ENCODE measurements at places on chromosomes 11 and 22.
A peak's percentile ranks its signal among the peaks of the same experiment; 100 is the strongest.

DNA sequence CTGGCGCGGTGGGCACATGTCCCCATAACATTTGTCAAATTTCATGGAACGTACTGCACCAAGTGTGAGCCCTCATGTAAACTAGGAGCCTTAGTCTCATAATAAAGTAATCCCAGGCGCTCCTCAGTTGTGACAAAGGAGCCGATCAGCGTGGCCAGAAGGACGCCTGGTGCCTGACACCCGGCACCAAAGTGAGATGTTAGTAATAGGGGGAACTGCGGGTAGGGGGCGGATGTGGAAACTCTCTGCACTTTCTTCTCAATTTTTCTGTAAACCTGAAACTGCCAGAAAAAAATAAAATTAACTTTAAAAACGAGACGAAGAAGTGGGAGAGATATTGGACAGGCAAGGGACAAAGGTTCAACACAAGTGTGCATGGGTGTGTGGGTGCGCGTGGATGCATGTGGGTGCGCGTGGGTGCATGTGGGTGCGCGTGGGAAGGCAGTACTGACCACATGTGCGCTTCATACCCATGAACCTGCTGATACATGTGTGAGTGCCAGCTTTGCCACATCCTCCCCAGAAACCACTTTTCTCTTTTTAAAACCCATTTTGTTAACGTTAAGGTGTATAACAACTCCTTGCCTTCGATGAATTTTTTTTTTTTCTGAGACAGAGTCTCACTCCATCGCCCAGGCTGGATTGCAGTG is 55.4 kb upstream of the LINC01488 start:
- peak; percentile 66 for DNase-seq

GRCh38 chr22:46578251-46578823 is 40.9 kb upstream of the CELSR1 start:
- DNase-seq, result no peak

GRCh38 chr11:18588297-18589252 is at the start of gene UEVLD:
Gene UEVLD, minus strand, starts transcription at chr11:18588734. Its CDS starts 80 bp downstream, at chr11:18588654.
- peak; percentile 81 for DNase-seq

GRCh38 chr11:36356201-36356600 is 60.1 kb downstream of the PRR5L start:
- no peak for DNase-seq

- DNase-seq, result no peak
Measured at GRCh38 chr11:86686531-86686930, 14.1 kb upstream of the ME3 start.

DNA sequence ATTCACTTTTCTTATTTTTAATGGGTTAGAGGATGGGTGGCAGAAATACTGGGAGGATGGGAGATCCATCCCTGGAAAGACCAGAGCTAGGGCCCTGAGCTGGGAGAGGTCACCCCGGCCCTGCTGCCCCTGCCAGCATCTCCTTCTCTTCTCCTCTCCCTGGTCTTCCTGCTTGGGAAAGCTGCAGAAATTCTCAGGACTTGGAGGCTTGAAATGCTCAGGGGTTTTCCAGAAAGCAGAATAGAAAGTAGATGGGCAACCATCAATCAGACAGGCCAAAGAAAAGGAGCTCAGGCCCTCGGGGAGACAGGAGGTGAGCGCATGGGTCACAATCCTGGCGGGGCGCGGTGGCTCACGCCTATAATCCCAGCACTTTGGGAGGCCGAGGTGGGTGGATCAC is 1.5 kb downstream of the APOBEC3H start:
- no peak for DNase-seq

GRCh38 chr22:31081963-31082605 is 966 bp downstream of the SMTN start:
- DNase-seq, result peak; percentile 60

GRCh38 chr22:28918550-28919271 is 35.3 kb downstream of the ZNRF3 start:
- no peak for DNase-seq

DNA sequence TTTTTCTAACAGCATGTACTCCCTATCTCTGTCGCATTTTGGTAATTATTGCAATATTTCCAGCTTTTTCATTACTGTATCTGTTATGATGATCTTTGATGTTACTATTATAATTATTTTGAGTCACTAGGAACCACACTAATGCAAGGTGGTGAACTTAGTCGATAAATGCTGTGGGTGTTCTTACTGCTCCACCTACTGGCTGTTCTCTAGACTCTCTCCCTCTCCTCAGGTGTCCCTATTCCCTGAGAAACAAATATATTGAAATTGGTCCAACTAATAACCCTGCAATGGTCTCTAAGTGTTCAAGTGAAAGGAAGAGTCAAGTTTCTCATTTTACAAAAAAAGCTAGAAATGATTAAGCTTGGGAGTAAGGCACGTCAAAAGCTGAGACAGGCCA is 10.5 kb downstream of the ARL14EP start:
- no peak for DNase-seq

DNA sequence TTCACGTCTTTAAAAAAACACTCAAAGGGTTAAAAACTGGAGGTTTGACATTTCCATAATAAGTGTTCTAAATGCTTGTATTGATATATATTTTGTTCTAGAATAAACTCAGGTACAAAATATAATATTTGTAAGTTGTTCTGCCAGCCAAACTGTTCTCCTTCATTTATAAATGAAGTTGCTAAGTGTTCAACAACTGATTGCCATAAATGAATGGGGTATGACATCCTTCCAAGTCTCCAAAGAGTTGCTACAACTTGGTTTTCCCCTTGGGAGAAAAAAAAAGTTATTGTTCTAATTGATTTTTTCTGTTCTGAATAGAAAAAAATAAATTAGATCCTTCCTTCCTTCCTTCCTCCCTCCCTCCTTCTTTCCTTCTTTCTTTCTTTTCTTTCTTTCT is 65.4 kb upstream of the BLID start:
- DNase-seq, result no peak

DNA sequence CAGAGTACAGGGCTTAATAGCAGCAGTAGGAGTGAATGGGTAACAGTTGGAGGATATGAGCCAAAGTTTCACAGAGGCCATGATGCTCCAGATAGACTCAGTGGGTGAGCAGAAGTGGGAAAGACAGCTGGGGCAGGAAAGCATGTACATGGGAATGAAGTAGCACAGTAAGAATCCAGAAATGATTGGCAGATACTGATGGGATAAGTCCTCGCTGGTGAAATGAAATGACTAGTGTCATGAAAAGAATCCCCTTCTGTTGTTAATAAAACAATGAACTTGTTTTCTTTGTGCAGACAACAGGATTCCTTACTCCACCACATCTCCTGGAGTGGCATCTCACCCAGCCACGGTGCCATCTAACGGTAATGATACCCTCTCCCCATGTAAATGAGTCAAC is 17.4 kb upstream of the PANX1 start:
- no peak for DNase-seq

GRCh38 chr11:116309446-116309845 is 463.3 kb downstream of the BUD13 start:
- DNase-seq, result no peak

GRCh38 chr11:64419818-64420485 is 61.0 kb downstream of the RPS6KA4 start:
- no peak for DNase-seq

DNA sequence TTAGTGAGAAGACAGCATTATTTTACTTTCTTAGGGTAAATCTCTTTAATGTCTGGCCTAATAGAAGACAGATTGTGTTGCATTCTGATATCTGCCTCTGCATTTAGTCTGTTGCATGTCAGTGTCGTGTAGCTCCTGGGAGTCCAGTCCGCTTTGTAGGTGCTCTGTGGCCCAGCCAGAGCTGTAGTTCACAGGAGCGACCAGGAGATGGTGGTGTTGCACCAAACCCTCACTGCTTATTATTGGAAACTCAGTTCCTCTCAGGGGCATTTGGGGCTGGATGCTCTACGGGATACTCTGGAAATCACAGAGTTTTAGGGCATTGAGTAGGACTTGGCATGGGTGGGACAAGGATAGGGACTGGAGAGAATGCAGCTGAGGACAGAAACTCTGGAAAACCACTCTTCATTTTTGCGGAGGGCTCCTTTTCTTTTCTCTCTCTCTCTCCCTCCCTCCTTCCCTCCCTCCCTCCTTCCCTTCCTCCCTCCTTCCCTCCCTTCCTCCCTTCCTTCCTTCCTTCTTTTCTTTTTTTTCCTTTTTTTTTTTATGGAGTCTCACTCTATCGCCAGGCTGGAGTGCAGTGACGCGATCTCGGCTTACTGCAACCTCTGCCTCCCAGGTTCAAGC is 21.7 kb downstream of the MIAT start:
- DNase-seq, result peak; percentile 87

DNA sequence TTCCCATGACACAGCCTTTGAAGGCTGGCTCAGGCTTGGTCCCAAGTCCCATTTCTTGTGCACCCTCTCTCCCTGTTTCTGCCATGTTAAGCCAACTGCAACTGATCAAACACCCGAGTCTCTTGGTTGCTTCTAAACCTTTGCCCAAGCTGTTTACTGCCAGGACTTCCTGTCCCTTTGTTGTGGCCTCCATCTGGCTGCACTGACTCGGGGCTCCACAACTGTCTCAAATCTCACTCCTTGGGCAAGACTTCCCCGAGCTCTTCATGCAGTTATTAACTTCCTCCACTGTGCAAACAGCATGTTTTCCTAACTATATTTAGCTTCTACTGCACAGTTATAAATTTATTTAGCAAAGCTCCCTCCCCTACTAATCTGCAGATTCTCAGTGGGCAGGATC is 4.3 kb downstream of the VPREB1 start:
- DNase-seq, result peak; percentile 14

- DNase-seq, result no peak
Measured at GRCh38 chr11:120180551-120181232, 30.1 kb upstream of the OAF start.

GRCh38 chr22:30344447-30345200 is 12.1 kb downstream of the SF3A1 start:
- DNase-seq, result peak; percentile 86

GRCh38 chr11:67031791-67032561 is 9.0 kb downstream of the SYT12 start:
- no peak for DNase-seq

- DNase-seq, result no peak
Measured at GRCh38 chr11:9109858-9110731, 18.7 kb upstream of the SCUBE2 start.

- no peak for DNase-seq
Measured at GRCh38 chr11:6635082-6635932, 16.1 kb upstream of the TPP1 start.

DNA sequence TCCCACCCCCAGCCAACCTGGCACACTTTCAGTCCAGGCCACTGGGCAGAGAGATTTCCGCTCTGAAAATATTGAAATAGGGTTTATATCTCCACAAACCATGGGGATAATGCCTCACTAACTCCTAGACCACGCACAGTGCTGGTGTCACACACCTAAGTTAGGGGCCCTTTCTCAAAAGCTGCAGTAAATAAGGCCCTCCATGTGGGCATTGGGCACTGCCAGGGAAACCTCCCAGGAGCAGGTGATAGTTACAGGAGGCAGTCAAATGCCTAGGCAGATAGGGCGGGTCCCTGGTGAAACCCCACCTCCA is 3.1 kb upstream of the IL10RA start:
- DNase-seq, result no peak

DNA sequence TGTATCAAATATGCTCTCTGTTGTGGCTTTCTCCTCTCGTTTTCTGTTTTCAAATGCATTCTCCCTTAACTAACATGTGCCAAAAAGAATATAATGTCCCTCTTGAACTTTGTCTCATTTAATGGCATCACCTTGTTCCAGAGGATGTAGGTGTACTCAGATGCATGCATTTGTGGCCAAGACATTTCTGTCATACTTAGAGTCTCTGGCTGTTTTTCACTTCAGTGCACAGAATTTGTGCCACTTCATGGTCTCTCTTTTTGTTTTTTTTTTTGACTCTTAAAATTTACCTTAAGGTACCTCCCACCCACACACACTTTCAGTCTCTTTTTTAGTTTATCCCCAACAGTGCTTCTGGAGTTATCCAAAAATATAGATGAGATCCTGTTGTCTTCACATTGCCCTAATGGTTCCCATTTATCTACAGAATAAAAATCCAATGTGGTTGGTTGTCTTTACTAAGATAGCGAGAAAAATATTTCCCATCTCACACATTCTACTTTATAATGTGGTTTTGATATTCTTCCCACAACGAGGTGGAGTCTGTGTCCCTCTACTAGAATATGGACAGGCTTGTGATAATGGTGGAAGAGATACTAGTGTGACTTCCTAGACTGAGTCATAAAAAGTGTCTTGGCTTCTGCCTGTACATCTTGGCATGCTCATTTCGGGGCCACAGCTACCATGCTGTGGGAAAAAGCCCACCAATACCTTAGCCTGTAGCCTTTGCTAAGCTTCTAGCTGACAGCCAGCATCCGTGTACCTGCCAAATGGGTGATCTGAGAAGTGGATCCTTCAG is 125.8 kb downstream of the DDX10 start:
- no peak for DNase-seq

DNA sequence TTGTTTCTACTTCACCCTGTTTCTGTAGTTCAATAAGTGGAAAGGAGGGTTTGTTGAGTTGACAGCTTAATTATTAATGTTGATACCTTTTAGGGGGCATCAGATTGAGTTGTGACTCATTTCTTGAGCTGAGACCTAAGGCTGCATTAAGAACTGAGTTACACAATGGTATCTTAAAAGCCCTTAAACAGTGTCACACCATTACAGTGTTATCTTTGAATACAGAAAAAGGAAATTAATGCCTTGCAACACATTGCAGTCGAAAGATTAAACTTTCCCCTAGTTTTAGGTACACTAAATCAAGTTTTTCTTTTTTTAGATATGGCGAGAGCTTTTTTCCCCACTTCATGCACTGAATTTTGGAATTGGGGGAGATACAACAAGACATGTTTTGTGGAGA is 16.7 kb downstream of the PAFAH1B2 start:
- DNase-seq, result no peak

- no peak for DNase-seq
Measured at GRCh38 chr11:1163911-1164735, 6.4 kb downstream of the MUC5AC start.

GRCh38 chr11:119377961-119378667 is 3.4 kb downstream of the USP2 start:
- no peak for DNase-seq

- DNase-seq, result peak; percentile 53
Measured at GRCh38 chr22:17243524-17243923, 24.3 kb upstream of the ADA2 start.

- peak; percentile 18 for DNase-seq
Measured at GRCh38 chr11:85680897-85681296, 5.1 kb downstream of the CCDC89 start.

- DNase-seq, result no peak
Measured at GRCh38 chr11:87125257-87125656, 87.5 kb downstream of the TMEM135 start.
